ENCODE measurements at places on chromosomes 11 and 22.

GRCh38 chr22:20463324-20464095 lies 25.9 kb upstream of the SCARF2 start:
- no peak for DNase-seq

DNA sequence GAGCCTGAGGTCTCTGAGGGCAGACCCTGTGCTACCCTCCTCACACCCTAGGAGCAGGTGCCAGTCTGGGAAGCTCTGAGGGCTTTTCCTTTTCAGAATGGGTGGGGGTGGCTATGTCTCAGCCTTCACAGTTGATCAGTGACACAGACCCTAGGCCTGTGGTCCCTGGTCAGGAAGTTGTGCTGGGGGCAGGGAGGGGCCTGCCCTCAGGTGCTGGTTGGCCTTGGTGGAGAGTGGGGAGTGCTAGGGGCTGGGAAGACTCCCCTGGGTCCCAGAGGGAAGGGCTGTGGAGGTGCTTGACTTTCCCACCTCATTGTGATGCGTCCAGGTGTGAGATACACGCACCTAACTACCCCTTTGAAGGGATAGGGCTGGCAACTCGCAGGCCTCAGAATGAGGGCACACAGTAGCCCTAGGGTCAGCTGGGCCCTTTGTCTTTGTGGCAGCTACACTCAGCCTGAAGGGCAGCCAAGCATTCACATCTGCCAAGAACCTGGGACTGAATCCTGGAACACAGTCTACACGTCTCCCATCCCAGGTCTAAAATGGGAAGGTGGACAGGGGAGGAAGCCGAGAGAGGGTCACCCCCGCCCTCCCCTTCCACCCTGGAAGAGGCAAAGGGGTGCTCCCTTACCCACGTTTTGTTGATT lies 31.2 kb upstream of the ATXN10 start:
- no peak for DNase-seq

DNA sequence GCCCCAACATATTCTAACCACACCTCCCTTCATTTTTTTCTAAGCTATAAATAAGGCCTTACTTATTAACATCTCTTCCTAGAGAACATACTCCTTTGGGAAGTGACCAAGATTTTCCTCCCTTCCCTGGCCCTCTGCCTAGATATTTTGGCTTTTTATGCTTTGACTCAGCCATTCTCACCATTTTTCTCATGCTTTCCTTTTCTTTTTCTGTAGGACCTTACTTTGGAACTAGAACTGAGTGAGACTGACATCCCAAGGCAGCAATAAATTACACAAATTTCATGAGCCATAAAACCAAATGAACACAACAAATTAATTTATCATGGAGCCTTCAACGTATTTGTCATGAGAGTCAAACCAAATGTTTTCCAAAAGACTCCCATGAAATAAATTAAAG lies 142.7 kb upstream of the CTSC start:
- DNase-seq, result peak; percentile 99

GRCh38 chr11:94401773-94402265 lies 600 bp upstream of the GPR83 start:
- no peak for DNase-seq

DNA sequence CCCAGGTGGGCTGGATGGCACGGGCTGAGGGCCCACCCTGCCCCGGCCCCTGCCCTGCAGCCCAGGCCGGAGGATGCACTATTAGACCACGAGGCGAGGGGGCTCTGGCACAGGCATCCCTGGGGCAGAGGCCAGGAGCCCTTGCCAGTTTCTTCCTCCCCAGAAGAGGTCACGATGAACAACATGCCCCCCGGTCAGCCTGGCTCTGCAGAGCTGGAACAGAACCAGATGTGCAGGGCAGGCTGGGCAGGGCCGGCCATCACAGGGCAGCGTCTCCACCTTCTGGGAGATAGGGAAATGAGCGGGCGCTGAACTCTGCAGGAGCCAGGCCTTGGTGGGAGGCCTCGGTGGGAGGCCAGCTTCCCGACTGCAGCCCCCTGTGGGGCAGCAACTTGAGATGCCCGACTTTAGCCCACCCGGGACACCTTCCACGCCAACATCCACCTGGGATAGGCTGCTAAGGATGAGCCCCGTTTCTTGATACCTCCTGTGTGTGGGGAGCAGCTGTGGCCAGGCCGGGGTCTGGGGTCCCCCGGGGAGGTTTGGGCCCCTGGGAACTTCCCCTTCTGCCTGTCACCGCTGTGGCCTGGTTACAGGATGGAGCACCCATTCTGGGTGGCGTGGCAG lies 21.8 kb upstream of the GNB1L start:
- no peak for DNase-seq

GRCh38 chr11:2458321-2458720 lies 13.5 kb downstream of the KCNQ1 start:
- no peak for DNase-seq

DNA sequence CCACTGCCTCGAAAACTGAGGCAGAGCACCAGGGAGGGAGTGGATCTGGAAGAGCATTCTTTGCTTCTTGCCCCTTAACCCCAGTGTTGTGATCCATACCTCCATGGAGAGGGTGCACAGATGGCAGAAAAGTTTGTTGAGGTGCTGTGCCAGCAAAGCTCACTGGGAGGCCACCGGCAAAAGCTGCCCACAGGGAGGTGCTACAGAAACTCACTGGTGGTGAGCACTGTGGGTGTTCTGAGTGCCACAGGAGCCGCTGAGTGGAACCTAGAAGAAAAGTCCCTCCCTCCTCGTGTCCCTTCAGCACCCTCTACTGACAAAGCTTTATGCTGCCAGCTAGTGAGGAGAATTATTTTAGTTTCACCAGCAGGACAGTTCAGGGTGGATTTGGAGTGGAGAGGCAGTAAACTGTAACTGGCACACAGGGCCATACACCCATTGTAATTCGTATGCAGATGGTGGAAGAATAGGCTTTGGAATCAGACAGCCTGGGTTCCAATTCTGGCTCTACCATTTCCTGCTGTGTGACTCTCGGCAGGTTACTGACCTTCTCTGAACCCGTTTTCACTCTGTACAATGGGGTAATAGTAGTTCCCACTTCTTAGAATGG lies 84.6 kb downstream of the SWAP70 start:
- peak; percentile 77 for DNase-seq

GRCh38 chr11:115193914-115194801 lies 310.1 kb downstream of the CADM1 start:
- no peak for DNase-seq

- DNase-seq, result no peak
These were observed 231.5 kb downstream of the NXPE2 start for GRCh38 chr11:114909866-114910265.

GRCh38 chr11:2732940-2733628 lies 33.3 kb upstream of the KCNQ1OT1 start:
- no peak for DNase-seq

DNA sequence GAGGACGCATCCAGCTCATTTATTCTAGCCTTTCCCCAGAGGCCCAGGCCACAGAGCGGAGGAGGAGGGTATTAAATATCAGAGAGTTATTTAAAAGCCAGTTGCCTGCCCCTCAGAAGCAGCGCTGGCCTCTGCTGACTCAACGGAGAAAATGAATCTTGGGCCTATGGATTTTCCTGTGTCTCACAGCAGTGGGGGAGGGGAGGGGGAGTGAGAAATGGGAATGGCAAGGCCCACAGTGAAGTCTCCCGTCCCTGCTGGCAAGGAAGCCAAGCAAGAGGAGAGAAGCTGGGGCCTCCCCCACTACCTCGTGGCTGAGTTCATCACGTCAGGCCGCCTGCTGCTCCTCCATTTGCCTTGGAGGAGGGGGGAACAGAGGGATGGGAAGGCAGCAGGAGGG lies 4.5 kb upstream of the TPBGL start:
- no peak for DNase-seq

- no peak for DNase-seq
These were observed 31.3 kb upstream of the DGKZ start for GRCh38 chr11:46315783-46316563.

GRCh38 chr11:2752204-2752770 lies 52.5 kb upstream of the KCNQ1OT1 start:
- peak; percentile 34 for DNase-seq

GRCh38 chr11:91078221-91078620 lies 855.4 kb upstream of the CHORDC1 start:
- DNase-seq, result no peak
